ENCODE measurements at places on chromosomes 7 and 10.

DNA sequence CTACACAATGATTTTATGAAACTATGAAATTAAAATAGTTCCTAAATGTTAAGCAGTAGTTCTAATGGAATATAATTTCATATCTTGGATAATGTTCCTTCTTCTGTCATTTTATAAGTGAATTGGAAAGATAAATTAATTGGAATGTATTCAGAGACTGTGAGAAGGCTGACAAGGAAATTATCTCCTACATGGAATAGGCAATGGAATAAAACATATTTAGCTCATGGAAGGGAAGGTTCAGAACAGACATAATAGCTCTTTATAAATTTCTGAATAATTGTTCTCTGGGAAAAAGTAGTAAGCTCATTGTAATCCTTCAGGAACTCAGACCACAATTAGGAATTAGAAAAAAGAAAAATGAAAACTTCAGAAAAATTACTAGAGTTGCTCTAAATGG lies 1172.3 kb upstream of the SORCS1 start:
- DNase-seq: no peak

DNA sequence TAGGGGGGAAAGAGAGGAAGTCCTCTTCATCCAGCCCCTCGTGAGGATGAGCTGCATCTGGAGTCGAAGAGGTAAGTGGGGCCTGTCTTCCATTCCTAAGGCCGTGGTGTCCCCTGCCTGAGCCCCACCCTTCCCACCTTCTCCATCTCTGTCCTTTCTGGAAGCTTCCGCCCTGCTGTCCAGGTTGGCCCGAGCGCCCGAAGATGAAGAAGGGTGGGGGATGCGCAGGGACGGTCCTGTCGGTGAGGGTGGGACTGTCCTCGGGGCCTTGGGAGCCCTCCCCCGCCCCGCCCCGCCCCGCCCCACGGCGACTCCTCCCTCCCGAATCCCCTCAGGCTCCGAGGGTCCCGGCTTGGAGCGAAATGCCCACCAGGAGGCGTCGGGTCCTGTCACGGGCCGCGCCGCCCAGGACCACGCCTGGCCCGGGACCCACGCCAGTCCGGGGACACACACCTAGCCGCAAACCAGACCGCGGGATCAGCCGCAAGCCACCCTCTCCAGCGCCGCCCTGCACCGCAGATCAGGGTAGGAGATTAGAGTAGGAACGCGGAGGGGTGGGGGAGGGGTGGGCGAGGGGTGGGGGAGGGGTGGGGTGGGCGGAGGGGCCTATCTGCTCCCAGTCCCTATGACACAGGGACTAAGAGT lies 15.3 kb downstream of the GPRIN2 start:
- peak; percentile 42 for DNase-seq

DNA sequence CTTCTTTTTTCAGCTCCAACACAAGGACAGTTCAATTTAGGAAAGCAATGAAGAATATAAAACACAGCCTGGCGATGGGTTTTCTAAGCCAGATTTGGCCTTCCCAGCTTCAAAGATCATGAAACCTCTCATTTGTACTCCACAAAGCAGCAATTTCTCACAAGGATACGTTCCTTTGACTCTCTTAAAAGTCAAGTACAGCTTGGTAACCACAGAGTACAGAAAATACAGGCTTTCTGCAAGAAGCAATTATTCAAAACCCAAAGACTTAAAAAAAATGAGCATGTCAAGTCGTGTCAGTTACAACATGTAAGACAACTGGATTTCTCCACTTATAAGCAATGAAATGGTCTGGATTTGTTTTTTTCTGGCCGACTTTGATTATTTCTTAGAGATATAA lies 321.4 kb downstream of the FGFR2 start:
- no peak for DNase-seq

GRCh38 chr7:91569728-91570457 lies 305.7 kb downstream of the FZD1 start:
- no peak for DNase-seq

- DNase-seq: no peak
Measured at GRCh38 chr7:44615149-44615611, 8.8 kb downstream of the OGDH start.

- no peak for DNase-seq
Measured at GRCh38 chr10:17747883-17748550, 4.0 kb upstream of the TMEM236 start.

- DNase-seq: no peak
Measured at GRCh38 chr7:41104631-41105030, 598.3 kb downstream of the INHBA start.

GRCh38 chr7:1812509-1813393 lies 142.7 kb downstream of the ELFN1 start:
- no peak for DNase-seq

DNA sequence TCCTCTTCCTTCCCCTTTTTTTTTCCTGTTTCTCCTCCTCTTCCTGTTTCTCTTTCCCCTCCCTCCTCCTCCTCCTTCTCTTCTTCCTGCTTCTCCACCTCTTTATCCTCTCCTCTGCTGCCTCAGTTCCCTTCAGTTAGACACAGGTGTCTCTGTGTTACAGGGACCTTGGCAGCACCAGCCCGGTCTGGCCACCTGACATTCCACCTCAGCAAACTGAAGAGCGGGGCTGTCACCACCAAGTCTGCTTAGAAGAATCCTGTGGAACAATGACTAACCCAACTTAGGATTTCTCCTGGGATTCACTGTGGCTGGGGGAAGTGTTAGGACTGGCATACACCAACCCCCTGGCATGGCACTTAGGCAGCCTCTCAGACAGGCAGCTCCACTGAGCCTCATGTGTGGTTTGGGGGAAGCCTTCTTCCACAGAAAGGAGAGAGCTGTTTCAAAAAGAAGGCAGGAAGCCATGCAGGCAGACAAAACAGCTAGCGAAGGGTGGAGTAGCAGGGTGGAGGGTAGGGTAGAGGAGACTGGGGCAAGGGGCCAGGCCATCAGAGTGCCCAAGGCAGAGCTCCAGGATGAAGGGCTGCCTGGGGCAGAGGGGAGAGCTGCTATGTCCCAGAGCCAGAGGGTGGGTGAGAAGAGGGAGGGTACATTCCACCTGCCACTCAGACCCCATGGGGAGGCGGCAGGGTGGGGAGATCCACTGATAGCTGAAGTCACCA lies 13.2 kb upstream of the GDF10 start:
- DNase-seq: no peak

DNA sequence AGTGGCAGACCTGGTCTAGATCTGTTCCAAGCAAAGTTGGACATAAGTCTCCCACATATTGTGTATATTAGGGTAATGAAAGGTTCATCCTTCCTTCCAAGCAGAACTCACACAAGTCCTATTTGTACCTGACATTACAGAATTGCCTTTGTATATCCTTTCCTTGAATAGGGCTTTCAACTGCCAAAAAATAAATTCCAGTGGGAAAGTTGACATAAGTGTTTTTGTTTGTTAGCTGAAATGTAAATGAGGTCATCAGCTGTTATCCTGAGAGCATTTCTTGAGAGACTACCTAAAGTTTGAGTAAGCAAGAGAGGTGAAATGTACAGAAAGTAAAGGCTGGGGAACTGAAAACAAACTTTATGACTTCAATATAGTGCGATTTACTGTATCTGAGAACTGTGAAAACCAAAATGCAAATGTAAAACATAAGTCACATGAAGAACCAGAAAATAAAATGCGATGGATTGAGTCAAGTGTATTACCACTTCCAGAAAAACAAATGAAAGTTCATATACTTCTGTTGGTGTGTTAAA lies 527.3 kb upstream of the SEMA3D start:
- no peak for DNase-seq

DNA sequence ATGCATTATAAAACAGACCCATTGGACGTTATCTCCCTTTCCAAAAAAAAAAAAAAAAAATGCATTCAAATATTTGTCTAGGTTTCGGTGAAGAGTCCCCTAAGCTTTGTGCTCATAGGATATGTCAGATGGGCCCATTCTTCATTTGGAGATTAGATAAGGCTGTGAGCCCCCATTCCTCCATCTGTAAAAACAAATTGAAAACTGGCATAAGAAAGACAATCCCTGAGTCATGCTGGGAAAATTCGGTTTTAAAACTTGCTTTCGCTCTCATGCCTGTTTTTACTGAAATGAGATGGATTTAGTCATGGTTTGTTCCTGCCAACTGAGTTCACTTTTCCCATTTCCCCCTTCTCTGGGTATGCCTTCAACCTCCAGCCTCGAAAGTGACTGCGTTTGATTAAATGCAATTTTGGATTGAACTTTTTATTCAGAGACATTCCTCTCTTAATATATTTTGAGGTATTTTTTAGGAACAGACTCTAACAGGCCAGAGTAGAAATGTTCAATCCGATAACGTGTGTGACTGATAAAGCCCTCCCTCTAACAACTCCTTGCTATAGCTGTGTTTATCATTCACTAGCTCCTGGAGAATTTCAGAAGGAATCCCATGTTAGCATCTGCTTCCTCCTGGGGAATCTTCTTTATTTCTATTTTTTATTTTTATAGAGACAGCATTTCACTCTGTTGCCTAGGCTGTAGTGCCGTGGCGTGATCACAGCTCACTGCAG lies 190.9 kb upstream of the LYZL2 start:
- DNase-seq: no peak

DNA sequence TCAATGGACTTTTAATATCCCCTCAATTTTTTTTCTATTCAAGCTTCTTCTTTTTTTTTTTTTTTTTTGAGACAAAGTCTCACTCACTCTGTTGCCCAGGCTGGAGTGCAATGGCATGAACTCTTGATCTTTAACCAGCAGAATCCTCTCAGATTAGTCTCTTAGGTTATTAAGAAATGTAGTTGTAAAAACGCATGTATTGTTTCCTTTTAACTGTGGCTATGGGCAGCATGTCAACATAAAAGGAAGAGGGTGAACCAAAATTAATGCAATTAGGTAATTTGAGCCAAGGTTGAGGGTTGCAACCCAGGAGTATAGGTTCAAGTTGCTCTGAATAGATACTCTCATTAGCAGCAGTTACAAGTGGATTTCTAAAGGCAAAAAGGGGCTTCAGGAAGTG lies 4.3 kb upstream of the GSTO1 start:
- no peak for DNase-seq

DNA sequence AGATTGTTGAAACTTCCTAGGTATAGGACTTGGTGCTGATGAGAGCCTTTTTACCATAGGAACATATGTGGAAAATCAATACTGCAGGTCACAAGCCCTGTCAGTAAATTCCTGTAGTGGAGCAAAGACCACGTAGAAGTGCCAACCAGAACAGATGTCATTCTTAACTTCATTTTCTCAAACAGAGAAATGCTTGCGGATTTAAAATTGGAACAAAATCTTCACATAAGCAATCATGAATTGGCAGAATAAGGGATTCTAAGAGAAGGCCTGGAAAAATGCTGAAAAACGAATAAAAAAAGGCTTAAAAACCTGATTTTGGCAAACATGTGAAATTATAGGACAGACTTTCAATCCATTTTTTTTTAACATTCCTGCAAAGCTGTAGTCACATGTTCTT lies 80.8 kb upstream of the SMIM30 start:
- no peak for DNase-seq

DNA sequence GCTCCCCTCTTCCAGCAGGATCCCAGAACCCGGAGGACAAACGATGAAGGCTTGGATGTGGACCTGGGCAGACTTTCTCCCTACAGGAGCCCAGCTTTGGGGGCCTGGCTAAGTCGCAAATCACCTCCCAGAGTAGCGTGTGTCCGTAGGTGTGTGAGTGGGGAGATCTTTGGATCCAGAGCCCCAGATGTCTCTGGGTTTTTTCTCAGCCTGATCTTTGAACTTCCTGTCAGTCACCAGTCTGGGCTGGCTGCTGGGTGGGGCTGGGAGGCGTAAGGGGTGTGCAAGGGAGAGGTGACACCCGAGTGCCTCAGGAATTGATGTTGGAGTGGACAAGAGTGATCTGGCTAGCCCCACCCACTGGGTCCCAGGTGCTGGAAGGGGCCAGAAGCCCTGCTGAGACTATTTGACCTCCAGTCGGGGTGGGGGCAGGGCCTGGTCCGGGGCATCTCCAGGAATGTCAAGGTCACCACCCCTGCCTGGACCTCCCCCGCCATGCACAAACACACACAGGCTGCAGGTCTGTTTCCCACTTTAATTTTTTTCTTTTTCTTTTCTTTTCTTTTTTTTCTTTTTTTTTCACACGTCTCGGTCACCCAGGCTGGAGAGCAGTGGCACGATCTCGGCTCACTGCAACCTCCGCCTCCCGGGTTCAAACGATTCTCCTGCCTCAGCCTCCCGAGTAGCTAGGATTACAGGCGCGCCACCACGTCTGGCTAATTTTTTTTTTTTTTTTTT lies at the start of gene MOGAT3:
MOGAT3 (minus strand) TSS at position 175 of the 738 bp plus-strand sequence. CDS start 182 bp downstream, outside the sequence.
- DNase-seq: no peak

GRCh38 chr10:6788731-6789130 lies 208.7 kb upstream of the PRKCQ start:
- no peak for DNase-seq

DNA sequence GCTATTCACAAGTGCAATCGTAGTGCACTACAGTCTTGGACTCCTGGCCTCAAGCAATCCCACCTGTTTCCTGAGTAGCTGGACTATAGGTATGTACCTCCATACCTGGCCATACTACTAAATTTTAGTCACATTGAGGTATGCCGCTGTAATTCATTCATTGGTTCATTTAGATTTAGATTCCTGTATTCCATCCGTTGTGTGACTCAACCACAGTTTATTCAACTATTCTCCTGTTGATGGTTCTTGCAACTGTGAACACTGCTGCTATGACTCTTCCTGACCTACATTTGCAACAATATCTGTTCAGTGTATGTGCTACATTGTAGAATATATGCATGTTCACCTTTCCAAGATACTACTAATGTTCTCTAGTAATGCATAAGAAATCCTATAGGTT lies 8.0 kb upstream of the ZCCHC24 start:
- DNase-seq: no peak

DNA sequence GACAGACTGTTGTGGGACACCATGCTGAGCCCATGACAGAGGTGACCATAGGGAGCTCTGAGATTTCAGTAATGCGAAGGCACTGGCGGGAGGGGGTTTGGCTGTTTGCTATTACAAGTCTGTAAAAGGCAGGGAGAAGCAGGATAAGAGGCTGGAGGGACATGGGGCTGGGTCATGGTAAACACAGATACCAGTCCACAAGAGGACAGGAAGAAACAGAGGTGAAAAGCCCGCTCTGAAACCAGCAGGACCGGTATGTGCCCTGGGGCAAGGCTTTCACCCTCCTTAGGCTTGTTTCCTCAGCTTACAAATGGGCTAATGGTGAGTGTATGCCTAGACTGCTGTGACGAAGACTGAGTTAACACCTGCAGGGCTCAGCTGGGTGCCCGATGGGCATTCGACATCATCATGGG lies 34.1 kb downstream of the ANXA11 start:
- no peak for DNase-seq

- DNase-seq: no peak
Measured at GRCh38 chr7:130131964-130132875, 61.9 kb downstream of the KLHDC10 start.

GRCh38 chr7:22879280-22879679 lies 56.6 kb upstream of the TOMM7 start:
- DNase-seq: no peak

DNA sequence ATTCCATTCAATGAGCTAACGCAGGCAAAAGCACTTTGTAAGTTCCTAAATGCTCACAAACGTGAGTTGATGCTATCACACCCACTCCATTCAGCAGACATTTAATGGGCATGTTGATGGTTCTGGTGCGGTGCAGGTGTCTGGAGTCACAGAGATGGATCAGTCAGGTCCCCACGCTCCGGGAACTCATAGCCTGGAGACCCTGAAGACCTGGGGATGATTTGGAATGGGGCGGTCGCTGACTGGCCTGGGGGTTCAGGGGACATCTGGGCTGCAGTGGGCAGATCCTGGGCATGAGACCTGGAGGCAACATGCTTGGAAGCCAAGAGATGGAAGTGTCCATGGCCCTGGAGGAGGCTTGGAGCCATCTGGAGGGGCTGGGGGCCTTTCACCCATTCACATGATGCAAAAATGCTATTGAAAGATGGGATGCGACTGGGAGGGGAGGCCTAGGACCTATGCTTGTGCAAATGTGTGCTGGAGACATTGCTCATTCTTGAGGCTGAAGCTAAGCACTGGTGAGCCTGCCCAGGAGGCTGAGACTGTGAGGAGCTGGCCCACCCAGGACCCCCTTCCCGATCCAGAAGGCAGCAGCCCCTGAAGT lies 522.6 kb downstream of the GLRX3 start:
- no peak for DNase-seq

Data from dorsolateral prefrontal cortex (tissue), 122 donors.